ENCODE measurements at places on chromosomes 3 and 15.

GRCh38 chr3:83321891-83322290 lies 1560.4 kb upstream of the GBE1 start:
- no peak for DNase-seq

DNA sequence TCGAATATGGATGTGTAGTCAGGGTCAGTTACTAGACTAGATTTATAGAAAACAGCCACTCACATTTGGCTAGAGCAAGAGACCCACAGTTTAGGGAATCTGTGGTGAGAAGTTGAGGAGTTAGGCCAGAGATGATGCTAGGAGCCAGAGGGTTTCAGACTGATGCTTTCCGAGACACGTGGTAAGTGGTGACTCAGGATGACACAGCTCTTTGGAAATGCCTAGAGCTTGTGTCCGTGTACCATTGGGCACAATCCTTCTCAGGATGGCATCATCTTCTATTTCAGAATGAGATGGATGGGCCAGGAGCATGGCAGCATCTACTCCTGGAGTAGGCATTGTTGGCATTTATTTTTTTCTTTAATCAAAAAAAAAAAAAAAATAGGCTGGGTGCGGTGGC lies 28.5 kb downstream of the PTPRG start:
- no peak for DNase-seq

DNA sequence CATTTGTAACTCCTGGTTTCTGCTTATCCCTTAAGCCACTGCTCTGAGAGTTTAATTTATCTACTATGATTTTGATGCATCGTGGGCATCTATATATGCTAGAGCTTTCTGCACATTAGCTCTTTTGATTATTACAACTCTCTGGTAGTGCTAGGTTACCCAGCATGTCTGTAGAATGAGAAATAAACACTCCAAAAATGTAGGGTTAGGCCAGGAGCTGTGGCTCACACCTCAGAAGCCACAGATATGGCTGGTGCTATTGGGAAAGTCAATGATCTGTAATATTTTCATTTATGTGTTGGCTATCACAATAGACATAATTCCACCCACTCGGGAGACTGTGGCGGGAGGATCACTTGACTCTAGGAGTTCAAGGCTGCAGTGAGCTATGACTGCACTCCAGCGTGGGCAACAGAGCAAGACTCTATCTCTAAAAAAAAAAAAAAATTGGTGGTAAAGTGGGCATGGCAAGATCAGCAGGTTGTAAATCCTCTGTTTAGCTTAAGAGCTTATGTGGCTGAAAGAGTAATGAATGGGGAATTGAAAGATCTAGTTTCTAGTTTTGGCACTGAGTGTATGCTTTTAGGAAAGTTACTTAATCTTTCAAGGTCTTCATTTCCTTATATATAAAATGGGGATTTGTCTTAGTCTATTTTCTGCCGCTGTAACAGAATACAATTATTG lies 6.3 kb downstream of the TIGIT start:
- no peak for DNase-seq

DNA sequence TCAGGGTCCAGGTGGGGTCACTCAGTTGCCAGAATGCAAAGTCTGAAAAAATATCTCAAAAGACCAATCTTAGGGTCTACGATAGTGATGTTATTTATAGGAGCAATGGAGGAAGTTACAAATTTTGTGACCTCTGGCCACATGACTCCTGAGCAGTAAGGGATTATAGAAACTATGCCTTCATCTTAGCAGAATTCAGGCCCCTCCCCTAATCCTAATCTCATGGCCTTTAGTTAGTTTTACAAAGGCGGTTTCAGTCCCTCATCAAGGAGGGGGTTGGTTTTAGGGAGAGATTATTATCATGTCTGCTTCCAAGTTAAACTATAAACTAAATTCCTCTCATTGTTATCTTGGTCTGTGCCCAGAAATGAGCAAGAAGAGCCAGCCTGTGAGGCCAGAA lies 5.9 kb upstream of the DCP1A start:
- DNase-seq = no peak

- no peak for DNase-seq
These were observed 60.8 kb upstream of the MEF2A start for GRCh38 chr15:99504823-99505551.

- DNase-seq = no peak
These were observed 109.7 kb upstream of the GALNT15 start for GRCh38 chr3:16064642-16065414.

All from stimulated activated CD4-positive, alpha-beta T cell treated with anti-CD3 and anti-CD28 coated beads, TNF-alpha, amount 100 ng/mL, for 1 hour (primary cell).